RPMI8226 (cell line): ENCODE measurements at places on chromosomes 5 and 9.

DNA sequence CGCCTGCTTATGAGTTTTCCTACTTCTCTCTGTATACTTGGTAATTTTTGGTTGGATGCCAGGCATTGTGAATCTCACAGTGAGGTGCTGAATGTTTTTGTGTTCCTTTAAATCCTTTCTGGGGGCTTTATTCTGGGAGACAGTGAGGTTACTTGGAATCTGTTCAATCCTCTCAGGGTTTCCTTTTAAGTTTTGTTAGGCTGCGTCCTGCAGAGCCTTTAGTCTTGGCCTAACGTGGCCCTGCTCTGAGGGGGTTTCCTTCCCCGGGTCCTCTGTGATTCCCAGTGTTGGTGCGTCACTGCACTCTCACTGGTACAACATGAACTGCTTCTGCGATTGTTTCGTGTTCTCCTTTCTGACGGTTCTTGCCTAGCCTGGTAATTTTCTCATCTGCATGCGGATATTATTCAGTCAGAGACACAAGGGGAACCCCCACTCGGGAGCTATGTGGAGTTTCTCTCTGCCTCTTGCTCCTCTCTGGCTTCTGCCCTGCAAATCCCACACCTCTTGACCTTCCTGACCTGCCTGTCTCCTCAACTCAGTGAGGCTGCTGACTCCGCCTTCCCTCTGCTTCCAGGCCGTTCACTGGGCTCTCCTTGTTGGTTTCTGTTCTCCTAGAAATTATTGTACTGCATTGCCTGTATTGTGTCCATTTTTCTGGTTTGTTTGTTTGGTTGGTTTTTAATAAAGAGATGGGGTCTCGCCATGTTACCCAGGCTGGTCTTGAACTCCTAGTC, 128.1 kb downstream of the DAB2IP start:
- DNase-seq: no peak

GRCh38 chr5:154829589-154830218, 20.7 kb downstream of the FAXDC2 start:
- peak; percentile 59 for DNase-seq

- no peak for DNase-seq
Observed at GRCh38 chr9:38284039-38284575, 108.4 kb upstream of the ALDH1B1 start.

DNA sequence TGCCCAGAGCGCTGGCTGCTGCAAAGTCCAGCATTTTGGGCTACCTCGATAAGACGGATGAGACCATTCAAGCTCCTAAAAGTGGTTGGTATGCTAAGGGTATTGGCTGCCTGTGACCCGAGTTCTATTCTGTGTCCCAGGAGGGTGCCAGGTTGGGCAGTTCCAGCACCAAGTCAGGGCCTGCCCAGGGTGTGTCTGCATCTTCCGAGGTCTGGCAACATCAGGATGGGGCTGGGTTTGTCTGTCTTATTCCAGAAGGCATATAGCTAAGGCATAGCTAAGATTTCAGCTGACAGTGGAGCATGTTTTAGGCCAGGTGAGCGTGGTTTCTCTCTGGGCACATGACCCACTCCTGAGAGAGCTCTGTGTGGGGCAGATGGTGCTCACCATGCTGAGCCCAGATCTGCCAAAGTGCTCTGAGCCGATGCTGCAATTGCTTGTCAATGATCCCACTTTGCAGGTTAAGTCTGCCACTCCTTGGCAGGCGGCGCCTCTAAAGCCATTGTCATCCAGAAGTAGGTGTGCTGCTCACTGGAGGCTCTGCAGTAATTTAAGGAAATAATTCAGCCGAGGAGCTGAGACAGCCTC, 7.8 kb downstream of the SLC9A3 start:
- DNase-seq: no peak

GRCh38 chr9:38092200-38092524, 23.1 kb upstream of the SHB start:
- no peak for DNase-seq

DNA sequence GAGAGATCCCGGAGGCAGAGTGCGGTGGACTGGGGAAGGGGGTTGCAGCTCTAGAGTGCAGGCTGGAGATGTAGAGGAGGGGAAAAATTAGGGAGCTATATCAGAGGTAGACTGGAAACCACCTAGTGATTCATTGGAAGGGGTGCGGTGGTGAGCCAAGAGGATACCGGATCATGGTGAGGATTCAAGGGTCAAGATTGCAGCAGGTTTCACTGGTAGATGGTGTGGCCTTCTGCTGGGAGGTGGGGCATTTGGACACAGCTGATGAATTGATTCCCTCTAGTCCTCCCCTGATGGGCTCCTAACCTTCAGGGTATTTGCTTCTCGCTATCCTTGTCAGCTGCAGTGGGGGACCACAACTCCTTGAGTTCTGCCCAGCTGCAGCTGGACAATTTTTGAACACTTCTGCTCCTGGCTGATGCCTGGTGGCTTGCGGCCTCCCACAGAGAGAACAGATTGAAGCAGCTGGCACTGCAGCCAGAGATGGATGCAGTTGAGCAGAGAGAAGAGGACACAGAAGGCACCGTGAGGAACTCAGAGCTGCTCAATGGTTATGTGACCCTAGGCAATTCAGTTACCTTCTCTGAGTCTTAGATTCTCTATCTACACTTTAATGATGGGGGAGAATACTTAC, 134.4 kb upstream of the ABCA1 start:
- no peak for DNase-seq

- no peak for DNase-seq
Observed at GRCh38 chr9:109311286-109311685, 9.6 kb downstream of the EPB41L4B start.

- DNase-seq: no peak
Observed at GRCh38 chr9:105854026-105854782, 159.9 kb downstream of the TMEM38B start.

- no peak for DNase-seq
Observed at GRCh38 chr9:81073821-81074220, 615.5 kb downstream of the TLE1 start.

- no peak for DNase-seq
Observed at GRCh38 chr5:178271726-178272479, 39.3 kb upstream of the PHYKPL start.

DNA sequence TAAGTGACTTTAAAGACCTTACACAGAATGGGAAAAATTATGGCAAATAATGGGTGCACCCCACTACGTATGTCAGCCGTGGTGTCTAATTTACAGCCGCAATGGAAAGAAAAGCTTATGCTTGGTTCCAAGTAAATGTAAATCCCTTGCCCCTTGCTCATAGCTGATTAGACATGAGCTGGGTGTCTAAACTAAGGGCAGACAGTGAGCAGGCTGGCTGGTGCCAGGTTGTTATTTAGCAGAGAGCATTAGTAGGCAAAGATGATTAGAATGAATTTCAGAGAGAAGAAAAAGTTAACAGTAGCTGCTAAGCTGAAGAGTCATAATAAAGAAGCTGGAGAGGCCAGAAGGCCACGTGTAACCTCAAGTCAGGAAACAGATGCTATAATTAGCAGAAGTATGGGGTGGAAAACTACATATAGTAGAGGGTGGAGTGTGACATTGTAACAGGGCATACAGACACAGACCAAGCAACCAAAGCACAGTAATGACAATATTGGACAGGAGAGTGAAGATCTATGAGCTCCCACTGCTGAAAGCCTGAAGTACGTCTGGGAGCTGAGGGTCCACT, 257.7 kb downstream of the MCTP1 start:
- peak; percentile 66 for DNase-seq
